ENCODE measurements at places on chromosomes 7 and 10.

DNA sequence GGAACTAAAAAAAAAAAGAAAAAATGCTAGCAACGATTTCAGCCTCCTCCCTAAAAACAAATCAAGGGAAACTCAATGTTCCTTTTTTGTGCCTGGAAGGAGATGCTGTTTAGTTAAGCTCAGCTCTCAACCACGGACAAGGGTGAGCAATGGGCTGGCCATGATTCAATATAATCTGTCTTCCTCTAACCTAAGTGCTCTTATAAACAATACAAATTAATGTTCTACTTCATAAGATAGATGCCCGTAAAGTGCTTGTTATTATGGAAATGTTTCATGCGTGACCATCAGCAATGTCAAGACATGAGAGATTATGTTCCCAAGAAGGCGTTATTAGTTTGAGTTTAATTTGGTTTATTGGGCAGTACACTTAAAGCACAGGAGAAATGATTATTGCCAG lies 320.3 kb downstream of the SFMBT2 start:
- DNase-seq = no peak

DNA sequence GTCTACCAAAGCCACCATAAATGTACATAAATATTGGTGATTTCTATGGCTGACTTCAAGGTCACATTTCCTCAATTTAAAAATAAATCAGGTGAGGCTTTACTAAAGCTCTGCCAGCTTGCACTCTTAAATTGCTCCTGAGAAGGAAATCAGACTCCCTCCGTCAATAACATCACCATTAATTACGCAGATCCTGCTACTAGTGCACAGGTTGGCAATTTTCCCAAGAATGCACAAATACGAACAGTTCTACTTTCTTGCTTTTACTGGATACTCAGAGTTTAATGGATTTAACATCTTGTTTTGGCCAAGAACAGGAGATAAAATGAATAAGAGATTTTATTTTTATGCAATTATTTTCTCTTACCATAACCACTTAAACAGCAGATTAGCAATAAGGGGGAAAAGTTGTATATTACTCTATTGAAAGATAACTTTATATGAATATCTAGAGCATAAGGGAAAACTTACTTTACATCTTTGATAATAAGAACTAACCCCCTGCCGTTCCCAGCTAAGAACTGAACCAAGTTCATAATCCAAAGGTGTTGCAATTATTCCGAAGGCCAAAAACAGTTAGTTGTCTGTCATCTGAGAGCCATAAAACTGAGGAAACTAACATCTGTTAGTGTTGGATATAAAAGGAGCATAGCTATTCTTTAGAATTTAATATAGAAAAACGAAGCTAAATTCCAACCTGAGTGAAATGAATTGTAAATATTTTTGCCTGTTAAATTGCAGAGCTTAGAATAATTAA lies 140.5 kb downstream of the TWIST1 start:
- DNase-seq = no peak

DNA sequence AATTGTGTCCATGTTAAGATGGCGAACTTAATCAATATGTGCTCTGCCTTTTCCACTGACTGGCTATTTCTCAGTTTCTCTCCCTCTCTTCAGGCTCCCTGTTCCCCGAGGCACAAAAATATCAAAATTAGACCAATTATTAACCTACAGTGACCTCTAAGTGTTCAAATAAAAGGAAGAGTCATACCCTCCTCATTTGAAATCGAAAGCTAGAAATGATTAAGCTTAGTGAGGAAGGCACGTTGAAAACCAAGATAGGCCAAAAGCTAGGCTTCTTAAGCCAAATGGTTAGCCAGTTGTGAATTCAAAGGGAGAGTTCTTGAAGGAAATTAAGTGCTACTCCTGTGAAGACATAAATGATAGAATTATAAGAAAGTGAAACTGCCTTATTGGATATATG lies 81.1 kb upstream of the MBL2 start:
- DNase-seq = no peak

GRCh38 chr10:71727738-71728737 lies 8.5 kb upstream of the C10orf105 start:
- DNase-seq = no peak

- no peak for DNase-seq
These were observed 42.3 kb downstream of the C10orf105 start for GRCh38 chr10:71677261-71677660.

- DNase-seq = no peak
These were observed 24.0 kb upstream of the KIF20B start for GRCh38 chr10:89677341-89677740.

GRCh38 chr7:5638994-5639393 lies 142.5 kb downstream of the RNF216 start:
- no peak for DNase-seq

DNA sequence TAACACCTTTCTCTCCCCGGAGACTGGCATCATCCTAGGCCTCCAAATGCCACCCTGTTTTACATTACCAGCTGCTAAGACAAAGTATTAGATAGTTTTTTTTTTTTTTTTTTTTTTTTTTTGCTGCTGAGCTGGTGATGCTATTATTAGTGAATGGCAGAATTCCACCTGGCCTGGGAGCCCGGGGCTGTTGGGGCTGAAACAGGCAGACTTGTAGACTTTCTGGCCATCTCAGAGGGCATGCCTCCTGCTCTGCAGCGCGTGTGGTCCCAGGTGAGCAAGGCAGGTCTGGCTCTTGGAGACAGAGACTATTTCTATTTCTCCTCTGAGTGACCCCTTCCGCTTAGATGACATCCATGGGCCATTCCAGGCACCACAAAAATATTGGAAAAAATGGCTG lies 104.2 kb downstream of the EMX2 start:
- DNase-seq = no peak

DNA sequence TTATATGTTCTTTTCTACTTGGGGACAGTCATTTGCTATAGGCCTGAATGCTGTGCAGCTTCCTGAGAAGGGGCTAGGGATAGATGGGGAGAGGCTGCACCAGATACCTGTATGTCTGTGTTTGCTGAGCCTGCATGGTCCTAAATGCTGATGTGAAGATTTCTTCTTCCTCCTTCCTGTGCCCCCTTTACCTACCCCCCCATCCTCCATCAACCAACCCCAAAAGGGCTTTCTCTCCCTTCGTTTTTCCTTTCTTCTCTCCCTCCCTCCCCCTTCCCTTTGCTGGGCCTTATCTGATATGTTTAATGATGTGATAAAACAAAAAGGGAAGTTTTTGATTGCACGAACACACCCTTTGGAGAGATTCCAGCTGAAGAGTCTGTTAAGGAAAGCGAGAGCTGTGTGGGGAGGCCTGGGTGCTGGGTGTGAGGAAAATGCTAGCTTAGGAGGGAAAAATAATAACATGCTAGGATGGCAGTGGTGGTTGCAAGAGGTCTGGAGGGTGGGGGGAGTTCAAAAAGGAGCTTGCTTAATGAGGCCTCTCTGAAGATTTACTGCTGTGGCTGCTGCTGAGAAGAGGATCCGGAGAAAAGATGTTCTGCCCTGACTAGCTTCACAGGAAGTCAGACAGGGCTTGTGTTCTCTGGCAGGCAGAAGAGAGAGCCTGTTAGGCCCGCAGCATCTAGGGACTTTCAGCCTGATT lies 101.8 kb downstream of the SAMD9 start:
- no peak for DNase-seq

GRCh38 chr7:128233471-128233870 lies 7.6 kb upstream of the LEP start:
- DNase-seq = no peak

- no peak for DNase-seq
These were observed 596.0 kb upstream of the FOXK1 start for GRCh38 chr7:4085937-4086691.

DNA sequence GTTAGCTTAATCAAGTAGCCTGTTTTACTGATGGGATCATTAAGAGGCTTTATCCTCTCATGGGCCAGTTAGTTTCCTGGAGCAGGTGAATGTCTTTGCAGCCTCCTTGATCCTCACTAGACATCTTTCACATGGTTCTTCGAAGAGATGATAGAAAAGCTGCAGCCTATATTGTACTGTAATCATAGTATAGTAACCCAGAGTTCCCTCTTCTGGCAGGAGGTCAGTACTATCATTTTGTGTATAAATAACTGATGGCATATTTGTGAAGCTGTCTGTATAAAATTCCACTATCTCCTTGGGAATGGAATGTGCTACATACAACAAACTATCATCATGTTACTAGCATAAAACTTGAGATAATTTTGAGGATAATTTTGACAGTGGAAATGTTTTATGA lies 123.8 kb upstream of the PRPS1L1 start:
- no peak for DNase-seq

GRCh38 chr10:48945441-48946130 lies 5.9 kb upstream of the LRRC18 start:
- no peak for DNase-seq

DNA sequence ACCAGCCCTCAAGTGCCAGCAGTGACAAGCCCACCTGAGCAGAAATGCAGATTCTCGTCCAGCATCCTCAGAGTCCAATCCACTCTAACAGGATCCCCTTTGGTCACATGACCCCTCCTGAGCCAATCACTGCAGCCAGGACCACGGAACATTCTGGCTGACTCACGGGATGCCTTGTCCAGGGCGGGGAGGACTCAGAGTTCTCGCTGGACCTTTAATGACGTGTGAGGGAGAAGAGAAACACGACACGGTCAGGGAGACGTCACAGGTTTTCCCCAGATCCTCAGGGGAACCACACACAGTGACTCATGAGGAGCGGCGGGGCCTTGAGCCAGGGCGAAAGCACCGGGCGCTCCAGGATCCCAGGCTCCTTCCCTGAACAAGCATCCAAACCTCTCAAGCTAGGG lies 155.7 kb downstream of the PTPRN2 start:
- no peak for DNase-seq

DNA sequence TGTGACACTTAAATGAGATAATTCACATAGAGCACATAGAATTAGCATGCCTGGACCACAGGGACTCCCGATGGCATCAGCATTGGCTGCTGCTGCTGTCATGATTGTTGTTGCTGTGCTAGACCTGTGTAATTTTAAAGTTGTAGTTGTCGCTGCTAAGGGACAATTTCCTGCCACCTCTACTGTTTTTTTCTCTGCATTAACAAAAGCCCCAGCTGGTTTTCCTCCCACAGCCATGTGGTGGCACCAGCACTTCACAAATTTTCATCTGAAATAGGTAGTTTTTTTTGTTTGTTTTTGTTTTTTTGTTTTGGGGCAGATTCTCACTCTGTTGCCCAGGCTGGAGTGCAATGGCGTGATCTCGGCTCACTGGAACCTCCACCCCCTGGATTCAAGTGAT lies 25.4 kb upstream of the PRXL2A start:
- no peak for DNase-seq

- no peak for DNase-seq
These were observed 41.4 kb downstream of the CAMK1D start for GRCh38 chr10:12390733-12391132.

DNA sequence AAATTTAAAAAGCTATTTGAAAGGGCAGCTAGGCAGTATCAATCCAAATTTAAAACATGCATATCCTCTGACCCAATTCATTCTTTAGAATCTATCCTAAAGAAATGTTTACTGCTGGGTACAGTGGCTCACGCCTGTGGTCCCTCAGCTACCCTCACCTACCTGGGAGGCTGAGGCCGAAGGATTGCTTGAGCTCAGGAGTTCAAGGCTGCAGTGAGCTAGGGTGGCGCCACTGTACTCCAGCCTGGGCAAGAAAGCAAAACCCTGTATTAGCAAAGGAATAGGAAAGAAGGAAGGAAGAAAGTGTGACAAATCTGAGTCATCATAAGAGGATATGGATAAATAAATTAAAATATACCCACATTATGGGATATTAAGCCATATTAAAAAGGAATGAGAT lies 36.3 kb downstream of the C7orf33 start:
- DNase-seq = no peak

DNA sequence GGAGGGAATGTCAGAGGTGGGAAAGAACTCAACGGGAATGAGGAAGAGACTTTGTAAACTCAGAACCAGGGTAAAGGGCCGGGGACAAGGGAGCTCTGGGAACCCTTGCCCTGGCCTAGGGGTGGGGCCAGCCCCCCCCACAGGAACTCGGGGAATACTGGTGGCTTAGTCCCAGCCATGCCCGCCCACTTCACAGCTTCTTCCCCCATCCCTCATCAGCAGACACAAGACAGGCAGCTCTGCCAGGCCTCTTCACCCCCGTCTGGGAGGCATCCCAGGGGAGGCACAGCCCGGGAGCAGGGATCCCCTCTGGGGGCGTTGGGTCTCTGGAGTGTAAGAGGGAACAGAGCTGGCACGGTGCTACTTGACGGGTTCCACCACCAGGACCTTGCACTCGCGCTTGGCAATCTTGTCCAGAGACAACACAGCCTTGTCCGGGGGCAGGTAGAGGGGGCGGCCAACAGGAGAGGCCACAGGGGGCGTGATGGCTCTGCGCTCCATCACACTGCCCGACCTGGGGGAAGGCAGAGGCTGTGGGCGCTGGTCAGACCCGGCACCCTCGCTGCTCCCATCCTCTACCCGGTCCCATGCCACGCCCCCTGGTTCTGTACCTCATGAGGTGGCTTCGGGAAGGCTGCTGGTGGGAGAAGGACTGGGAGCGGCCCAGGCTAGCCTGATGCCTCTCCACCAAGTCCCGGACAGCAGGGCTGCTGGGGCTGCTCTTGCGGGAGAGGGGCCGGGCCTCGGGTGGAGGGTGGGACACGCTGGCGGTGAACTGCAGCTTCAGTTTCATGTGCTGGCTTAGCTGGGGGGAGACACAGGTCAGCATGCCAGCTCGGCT lies 3.7 kb downstream of the TRAPPC14 start:
- no peak for DNase-seq

GRCh38 chr7:112176693-112177415 lies 29.3 kb downstream of the DOCK4 start:
- DNase-seq = no peak

DNA sequence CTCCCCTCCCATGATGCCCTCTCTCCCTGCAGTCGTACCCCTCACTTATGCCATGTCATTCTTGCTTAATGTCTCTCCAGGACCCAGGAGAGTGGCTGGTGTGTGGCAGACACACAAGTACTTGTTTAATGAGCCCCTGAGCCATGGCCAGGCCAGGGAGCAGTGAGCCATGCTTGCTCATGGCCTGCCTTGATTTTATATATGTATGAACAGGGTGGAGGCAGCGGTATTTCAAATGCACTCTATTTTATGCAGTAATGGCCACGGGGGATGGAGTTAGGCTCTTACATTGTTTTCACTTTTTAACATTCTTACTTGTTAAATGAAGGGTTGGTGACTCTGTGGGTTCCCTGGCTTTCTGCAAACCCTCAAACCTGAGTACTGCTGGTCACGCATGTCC lies 144.8 kb downstream of the FANK1 start:
- DNase-seq = no peak

DNA sequence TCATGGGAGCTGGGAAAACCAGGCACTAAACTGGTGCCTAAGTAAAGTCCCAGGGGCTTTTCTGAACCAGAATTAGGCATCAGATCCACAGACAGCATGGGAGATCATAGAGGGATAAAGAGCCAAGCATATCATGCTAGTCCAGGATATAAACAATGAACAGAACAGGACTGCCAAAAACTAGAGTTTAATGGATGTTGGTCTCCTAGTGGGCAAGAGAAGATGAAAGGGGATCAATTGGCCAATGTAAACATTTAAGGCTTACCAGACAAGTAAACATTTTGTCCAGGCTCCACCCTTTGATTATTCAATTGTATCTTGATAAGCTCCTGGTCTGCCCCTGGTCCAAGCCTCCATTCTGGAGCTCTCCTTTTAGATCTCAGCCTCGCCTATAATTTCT lies 18.9 kb downstream of the MACC1 start:
- no peak for DNase-seq
